ENCODE measurements at places on chromosomes 4 and X. TPM values are rescaled to one million over a fixed set of nuclear protein-coding genes. Genes with fewer than 3 reads are reported as not detected.

- no peaks in the 10 kb centered on the region for H3K4me1 ChIP-seq
- peak; percentile 24 for DNase-seq
- no peaks in the 10 kb centered on the region for H3K27me3 ChIP-seq
- no peak overlapping the region for H3K27ac ChIP-seq
Observed at GRCh38 chr4:40607221-40607620, 22.4 kb downstream of the RBM47 start.

GRCh38 chrX:100999451-100999850 lies 29.9 kb downstream of the ARL13A start:
- no peaks in the 10 kb centered on the region for H3K36me3 ChIP-seq
- peaks cover 5% of the 10 kb centered on the region for H3K4me1 ChIP-seq
- H3K27me3 ChIP-seq: no peaks in the 10 kb centered on the region
- no peak overlapping the region for H3K4me3 ChIP-seq
- DNase-seq: no peak
- no peak overlapping the region for H3K27ac ChIP-seq

HHIP gene
- polyA plus RNA-seq: 0.22 TPM

ANAPC4 gene
- 37.8 TPM for polyA plus RNA-seq

DNA sequence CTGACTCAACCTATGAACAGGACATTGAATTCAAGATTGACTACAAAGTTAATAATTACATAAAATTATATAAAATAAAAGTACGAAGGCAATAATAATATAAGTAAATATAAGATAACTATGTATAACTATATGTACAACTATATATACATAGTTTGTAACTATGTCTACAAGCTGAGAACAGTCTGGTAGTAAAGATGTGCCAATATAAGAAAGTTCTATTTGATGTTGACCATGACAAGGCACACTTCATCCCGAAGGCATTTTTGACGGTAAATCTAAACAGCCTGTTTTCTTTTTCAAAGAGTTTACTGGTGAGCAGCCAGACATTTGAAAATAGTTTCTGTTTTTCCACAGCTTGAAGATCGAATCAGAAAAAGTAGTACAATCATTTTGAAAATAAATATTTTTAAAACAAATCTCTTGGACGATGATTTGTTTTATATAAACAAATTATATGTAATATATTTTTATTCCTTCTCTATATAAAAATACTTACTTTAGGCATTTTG lies 112.9 kb downstream of the CEP44 start:
- H3K36me3 ChIP-seq: no peaks in the 10 kb centered on the region
- H3K27me3 ChIP-seq: no peaks in the 10 kb centered on the region
- no peak overlapping the region for H3K4me3 ChIP-seq
- H3K4me1 ChIP-seq: no peaks in the 10 kb centered on the region
- H3K27ac ChIP-seq: no peak overlapping the region

DNA sequence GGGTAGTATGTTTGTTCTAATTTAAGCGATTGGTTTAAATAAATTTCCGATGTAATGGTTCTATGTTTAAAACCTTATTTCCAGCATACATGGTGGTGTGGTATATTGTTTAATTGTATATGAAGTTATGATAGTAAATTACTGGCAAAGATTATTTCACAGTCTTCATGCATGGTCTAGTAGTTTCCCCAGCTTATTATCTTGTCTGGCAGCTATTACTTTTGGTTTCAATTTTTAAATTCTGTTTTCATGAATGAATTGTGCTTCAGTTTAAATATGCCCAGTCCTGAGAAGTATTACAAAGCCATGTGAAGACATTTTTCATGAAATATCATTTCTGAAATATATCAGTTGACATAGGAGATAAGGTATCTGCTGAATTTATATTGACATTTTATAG lies 6.3 kb downstream of the ALG13 start:
- H3K4me1 ChIP-seq: no peaks in the 10 kb centered on the region
- no peak overlapping the region for H3K27ac ChIP-seq
- H3K4me3 ChIP-seq: no peak overlapping the region
- no peak for DNase-seq
- peaks cover 7% of the 10 kb centered on the region for H3K36me3 ChIP-seq

PROM1 gene
- 0.45 TPM for polyA plus RNA-seq

- H3K27ac ChIP-seq: no peak overlapping the region
- no peaks in the 10 kb centered on the region for H3K27me3 ChIP-seq
- H3K4me3 ChIP-seq: no peak overlapping the region
- no peaks in the 10 kb centered on the region for H3K36me3 ChIP-seq
Observed at GRCh38 chr4:16785793-16786527, 112.5 kb downstream of the LDB2 start.

DNA sequence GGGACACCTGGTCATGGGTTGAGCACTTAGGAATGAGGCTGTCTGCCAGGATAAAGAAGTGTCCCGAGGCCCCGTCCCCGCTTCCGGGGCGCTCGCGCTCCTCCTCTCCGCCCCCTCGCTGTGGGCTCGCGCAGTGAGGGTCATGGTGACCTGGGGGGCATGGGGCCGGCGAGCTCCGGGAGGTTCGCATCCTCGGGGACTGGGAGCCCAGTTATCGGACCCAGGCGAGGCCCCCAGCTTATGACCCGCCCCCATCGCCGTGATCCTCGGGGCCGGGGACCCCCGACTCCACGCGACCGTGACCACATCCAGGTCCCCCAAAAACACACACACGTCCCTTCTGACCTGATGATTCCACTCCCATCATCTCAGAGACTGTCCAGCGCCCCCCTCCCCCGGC lies 35.3 kb upstream of the SRPX start:
- H3K4me1 ChIP-seq: no peaks in the 10 kb centered on the region
- H3K27me3 ChIP-seq: no peaks in the 10 kb centered on the region
- no peak overlapping the region for H3K4me3 ChIP-seq
- H3K36me3 ChIP-seq: no peaks in the 10 kb centered on the region
- DNase-seq: no peak
- H3K27ac ChIP-seq: no peak overlapping the region

- peak overlapping the region; percentile 86 for H3K27ac ChIP-seq
- no peaks in the 10 kb centered on the region for H3K27me3 ChIP-seq
- no peak for DNase-seq
- no peaks in the 10 kb centered on the region for H3K4me1 ChIP-seq
- peak overlapping the region; percentile 96 for H3K4me3 ChIP-seq
Observed at GRCh38 chrX:40646489-40647306, 663 bp downstream of the CXorf38 start.

DNA sequence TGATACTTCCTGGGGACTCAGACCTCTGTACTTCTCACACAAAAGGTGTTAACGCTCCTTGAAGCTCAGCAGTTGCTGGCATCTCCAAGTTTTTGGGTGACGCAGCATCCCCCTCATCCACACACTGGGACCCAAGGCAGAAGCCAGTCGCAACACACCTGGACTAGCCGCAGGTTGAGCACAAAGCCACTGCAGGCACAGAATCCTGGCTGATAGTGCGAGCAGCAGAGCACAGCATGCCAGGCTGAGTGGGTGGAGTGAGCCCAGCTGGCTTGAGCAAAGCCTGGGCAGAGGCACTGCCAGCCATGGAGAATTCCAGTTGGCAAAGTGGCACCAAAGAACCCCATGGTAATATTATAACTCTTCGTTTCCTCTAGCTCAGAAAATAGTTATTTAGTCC lies 873.2 kb upstream of the NDST4 start:
- no peaks in the 10 kb centered on the region for H3K36me3 ChIP-seq
- no peak overlapping the region for H3K4me3 ChIP-seq
- no peak for DNase-seq
- no peaks in the 10 kb centered on the region for H3K27me3 ChIP-seq
- no peak overlapping the region for H3K27ac ChIP-seq
- no peaks in the 10 kb centered on the region for H3K4me1 ChIP-seq

GRCh38 chr4:39855909-39856512 lies 121.7 kb downstream of the PDS5A start:
- no peak overlapping the region for H3K4me3 ChIP-seq
- no peaks in the 10 kb centered on the region for H3K27me3 ChIP-seq
- no peaks in the 10 kb centered on the region for H3K4me1 ChIP-seq
- no peak overlapping the region for H3K27ac ChIP-seq

RAB9A gene
- 16.5 TPM for polyA plus RNA-seq

S100G gene
- polyA plus RNA-seq: 295 TPM

REST gene
- polyA plus RNA-seq: 5.4 TPM

DNA sequence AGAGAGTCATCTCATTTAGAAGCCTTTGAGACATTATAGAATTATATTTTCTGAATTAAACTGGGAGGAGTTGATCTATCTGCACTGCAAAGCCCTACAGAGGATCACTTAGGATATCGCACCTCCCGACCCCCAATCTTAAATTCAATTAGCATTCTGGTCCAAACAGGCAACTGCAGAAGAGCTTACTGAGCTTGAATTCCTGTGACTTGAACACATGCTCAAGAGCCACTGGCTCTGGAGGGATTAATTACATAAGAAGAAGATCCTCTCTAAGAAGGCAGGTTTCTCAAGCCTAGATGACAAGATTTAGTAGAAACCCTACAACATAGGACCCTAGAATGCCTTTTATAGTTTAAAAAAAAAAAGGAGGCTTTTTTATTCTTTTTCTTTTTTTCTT lies 548.9 kb downstream of the ARAP2 start:
- no peak for DNase-seq
- no peak overlapping the region for H3K27ac ChIP-seq

- no peaks in the 10 kb centered on the region for H3K27me3 ChIP-seq
- peak overlapping the region; percentile 33 for H3K27ac ChIP-seq
- peak overlapping the region; percentile 64 for H3K4me3 ChIP-seq
- no peaks in the 10 kb centered on the region for H3K36me3 ChIP-seq
Observed at GRCh38 chrX:85004255-85004654, 578 bp downstream of the APOOL start.

- no peaks in the 10 kb centered on the region for H3K4me1 ChIP-seq
- DNase-seq: no peak
- H3K27ac ChIP-seq: no peak overlapping the region
- H3K27me3 ChIP-seq: no peaks in the 10 kb centered on the region
Observed at GRCh38 chrX:17226736-17227135, 148.3 kb upstream of the NHS start.

GRCh38 chrX:51361251-51361650 lies 28.6 kb downstream of the NUDT10 start:
- no peak for DNase-seq
- no peaks in the 10 kb centered on the region for H3K4me1 ChIP-seq
- H3K27ac ChIP-seq: no peak overlapping the region
- H3K27me3 ChIP-seq: no peaks in the 10 kb centered on the region
- H3K36me3 ChIP-seq: no peaks in the 10 kb centered on the region

DNA sequence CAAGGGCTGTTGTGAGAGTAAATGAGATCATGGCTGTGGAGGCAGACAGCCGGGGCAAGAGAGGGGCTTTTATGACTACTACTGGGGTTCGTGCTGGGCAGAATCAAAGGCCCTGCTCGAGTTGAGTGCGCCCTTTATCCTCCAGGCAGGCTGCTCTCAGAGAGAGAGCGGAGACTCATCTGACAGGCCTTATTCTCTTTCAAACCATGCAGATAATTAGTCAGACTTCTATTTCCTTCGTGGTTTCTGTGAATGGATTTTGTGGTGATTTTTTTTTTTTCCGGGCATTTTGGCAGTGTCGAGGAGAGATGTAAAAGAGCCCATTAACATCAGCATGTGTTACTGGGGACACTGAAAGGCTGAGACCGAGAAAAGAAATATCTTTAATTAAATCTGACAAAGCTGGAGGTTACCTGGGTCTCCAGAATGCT lies 73.6 kb downstream of the MED28 start:
- no peak overlapping the region for H3K27ac ChIP-seq
- H3K27me3 ChIP-seq: no peaks in the 10 kb centered on the region
- DNase-seq: no peak
- no peaks in the 10 kb centered on the region for H3K36me3 ChIP-seq

DNA sequence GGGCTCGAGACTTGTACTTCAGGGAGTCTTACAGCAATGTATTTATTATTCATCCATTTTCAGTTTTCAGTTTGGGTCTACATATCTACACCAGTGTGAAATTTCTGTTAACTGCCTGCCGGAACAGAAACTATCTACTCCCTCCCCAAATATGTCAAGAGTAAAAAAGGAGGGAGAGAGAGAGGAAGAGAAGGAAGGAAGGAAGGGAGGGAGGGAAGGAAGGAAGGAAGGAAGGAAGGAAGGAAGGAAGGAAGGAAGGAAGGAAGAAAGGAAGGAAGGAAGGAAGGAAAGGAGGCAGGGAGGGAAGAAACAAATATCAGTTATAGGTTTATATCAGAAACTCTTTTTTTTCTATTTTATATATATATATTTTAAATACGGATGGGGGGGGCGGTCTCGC lies 12.6 kb downstream of the RPL39 start:
- H3K27me3 ChIP-seq: no peaks in the 10 kb centered on the region
- no peak overlapping the region for H3K27ac ChIP-seq
- no peak for DNase-seq

GRCh38 chrX:66638591-66639500 lies at the start of gene EDA2R:
EDA2R (minus strand) TSS chrX:66639078; CDS start chrX:66616020, 23,058 bp downstream.
- no peaks in the 10 kb centered on the region for H3K36me3 ChIP-seq
- peak; percentile 17 for DNase-seq
- H3K4me1 ChIP-seq: no peaks in the 10 kb centered on the region
- no peak within 1 kb of the TSS for H3K4me3 ChIP-seq
- no peak within 1 kb of the TSS for H3K27ac ChIP-seq

DNA sequence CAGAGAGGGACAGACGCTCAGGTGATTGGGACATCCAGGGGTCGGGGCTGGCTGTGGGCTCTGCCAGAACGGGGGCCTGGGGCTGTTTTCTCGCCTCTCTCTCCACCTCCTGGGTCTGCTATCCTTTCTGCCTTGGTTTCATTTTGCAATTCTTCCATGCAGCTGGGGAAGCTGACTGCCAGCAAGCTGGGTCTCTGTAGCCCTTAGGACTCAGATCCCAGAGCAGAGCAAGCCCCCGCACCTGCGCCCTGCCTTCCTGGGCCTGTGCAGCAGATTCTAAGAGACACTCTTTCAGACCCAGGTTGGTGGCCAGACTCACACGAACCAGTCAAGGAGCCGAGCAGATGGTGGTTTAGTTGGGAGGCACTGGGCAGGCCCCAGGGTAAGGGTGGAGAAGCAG lies 59.1 kb upstream of the GRPEL1 start:
- no peak overlapping the region for H3K27ac ChIP-seq
- H3K4me3 ChIP-seq: no peak overlapping the region
- H3K27me3 ChIP-seq: no peaks in the 10 kb centered on the region
- no peaks in the 10 kb centered on the region for H3K36me3 ChIP-seq
- DNase-seq: no peak

DNA sequence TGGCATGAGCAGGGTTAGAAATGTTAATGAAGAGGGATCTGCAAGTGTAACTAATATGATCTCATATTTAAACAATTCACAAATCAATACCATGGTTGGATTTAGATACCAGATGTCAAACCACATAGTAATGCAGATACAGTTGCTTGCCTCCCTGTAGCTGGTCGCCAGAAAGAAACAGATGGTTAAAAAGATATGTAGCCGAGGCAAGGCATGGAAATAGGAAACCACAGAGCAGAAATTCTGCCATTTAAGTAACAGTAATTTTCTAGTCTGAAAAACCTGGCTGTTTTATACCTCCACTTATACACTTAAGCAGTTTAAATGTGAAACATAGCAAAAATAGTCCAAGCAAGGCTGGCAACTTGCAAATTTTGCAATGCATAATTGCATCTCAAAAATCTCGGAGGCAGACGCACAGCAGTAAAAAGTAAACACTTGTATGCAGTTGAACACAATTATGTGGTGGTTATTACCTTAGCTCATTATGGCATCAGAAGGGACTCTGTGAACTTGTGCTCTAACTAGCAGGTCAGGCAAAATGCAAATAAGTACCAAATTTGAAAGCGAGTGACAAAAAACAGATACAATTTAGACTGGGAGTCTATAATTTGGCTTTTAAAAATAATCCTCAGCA lies 126.8 kb downstream of the NAA11 start:
- H3K4me1 ChIP-seq: no peaks in the 10 kb centered on the region
- no peaks in the 10 kb centered on the region for H3K36me3 ChIP-seq
- no peaks in the 10 kb centered on the region for H3K27me3 ChIP-seq
- H3K4me3 ChIP-seq: no peak overlapping the region
- no peak for DNase-seq
- no peak overlapping the region for H3K27ac ChIP-seq

UGT2B15 gene
- 2.5 TPM for polyA plus RNA-seq

CXCL11 gene
- not detected for polyA plus RNA-seq

MAGEA1 gene
- not detected for polyA plus RNA-seq
